Stimulated activated CD8-positive, alpha-beta memory T cell treated with anti-CD3 and anti-CD28 coated beads, Interleukin-15, amount 100 ng/mL, for 1 hour (primary cell): ENCODE measurements at places on chromosomes 3 and 15.

DNA sequence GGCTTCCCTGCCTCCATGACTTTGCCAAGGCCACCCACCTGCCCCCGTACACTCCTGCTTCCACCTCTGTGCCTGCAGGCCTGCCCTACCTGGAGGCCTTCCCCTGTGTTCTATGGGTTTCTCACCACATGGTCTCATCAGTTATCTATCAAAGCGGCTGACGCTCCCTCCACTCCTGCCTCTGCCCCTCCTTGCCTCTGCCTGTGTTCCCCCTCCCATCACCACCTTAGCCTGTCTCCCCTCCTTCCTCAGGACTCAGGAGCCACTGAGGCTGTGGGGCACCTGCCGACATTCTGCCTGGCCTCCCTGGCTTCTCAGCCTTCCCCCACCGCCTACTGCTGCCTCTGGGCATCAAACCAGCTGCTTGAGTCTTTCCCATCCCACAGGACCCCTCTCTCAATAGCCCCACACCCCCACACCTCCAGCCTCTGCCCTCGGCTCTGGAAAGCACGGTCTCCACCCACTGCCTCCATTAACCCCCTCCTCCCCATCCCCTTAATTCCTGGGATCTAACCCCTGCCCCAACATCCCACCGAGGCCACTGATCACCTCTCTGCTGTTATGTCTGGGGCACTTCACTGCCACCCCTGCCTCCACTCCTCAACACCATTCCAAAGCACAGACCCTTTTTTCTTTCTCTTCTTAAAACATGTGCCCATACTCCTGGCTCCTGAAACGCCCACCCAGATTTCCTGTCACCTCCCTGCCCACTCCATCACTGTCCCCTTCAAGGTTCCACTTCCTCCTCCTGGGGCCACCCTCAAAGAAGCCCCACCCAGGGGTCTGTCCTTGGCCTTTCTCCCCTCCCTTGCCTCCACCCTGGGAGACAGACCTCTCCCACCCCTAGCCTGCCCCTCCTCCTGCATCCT is 24.4 kb upstream of the CYP11A1 start:
- no peak for DNase-seq

GRCh38 chr15:98946301-98947255 is 61.0 kb downstream of the PGPEP1L start:
- DNase-seq = no peak

GRCh38 chr3:32994045-32994444 is 42.6 kb downstream of the CCR4 start:
- DNase-seq = no peak

GRCh38 chr15:33071451-33071850 is 123.1 kb downstream of the FMN1 start:
- DNase-seq = no peak

- DNase-seq = no peak
Observed at GRCh38 chr3:133270631-133271030, 129.2 kb upstream of the BFSP2 start.

DNA sequence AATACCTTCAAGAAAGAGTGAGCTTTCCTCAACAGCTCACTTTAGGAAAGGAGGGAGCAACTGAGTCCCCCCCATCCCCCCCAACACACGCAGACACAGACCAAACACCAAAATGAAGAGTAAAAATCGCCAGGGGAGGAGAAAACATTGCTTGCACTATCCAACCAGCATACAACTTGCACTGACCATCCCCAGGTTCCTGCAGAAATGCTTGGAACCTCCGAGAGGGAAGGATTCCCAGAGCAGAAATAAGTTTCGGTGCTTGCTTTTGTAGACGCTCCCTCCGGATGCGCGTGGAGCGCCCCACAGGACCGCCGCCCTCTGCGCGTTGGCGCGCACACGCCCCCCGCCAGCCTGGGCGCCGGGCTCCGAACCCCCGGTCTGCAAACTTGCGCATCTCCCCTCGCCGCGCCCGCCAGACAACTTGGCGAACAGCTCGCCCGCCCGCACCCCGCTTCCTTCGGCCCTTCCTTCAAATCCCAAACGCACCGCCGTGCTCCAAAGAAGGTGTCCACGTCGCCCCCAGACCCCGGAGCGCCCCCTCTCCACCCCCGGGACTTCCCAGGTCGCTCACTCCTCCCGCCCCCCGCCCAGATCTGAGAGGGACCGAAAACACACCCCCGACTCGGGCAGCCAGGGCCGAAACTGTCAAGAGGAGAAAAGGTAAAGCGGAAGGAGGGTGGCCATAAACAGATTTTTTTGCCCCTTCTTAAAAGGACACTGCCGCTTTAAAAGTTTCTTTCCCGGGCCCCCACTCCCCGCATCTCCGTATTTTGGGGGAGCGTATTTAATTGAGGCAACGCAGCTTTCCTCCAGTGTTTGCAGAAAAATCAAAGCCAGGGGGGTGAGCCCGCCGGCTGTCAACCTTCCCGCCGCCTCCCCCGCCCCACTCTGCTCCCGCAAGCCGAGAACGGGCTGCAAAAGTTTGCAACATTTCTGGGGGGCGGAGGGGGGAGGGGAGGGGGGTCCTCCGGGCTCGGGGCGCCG is 859 bp downstream of the RORA start:
- no peak for DNase-seq

DNA sequence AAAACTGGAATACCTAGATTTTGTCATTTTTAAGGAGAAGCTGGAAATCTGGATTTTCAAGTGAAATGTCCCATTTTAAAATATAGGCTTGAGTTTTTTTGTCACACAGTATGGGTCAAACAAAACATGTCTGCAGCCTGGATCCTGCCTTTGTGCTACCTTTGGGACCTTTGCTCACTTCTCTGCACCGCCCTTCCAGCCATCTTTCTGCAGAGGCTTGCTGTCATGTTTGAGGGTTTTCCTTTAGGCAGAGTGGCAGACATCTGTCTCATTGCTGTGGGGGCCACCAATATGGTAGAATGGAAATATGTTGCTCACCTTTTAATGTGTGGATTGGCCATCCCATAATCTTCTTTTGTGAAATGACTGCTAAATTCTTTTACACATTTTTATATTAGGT is 136.3 kb downstream of the EEFSEC start:
- no peak for DNase-seq

DNA sequence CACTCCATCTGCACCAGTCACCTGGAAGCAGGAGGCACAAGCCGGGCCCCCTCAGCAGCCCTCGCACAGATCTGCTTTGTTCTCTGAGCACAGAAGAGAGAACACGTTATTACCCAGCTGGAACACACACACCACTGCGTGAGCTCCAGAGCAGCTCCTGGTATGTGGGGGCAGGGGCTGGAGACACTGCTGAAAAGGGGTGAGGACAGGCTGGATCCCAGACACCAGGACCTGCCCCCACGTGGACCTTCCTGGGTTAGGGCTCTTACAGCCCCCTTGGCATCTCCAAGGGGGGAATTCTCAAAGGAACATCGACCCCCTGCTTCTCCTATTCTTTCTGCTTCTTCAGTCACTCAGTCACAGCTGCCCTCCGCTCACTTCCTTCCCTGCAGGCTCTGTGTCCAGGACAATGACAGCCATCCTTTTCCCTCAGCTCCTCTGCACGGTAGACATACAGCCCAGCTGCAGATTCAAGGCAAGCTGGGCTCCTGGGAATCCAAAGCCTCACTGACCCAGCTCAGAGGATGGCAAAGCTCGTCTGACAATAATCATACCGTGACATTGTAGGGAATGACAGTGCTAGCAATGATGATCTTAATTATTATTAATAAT is 33.7 kb downstream of the PRR20G start:
- DNase-seq = no peak

DNA sequence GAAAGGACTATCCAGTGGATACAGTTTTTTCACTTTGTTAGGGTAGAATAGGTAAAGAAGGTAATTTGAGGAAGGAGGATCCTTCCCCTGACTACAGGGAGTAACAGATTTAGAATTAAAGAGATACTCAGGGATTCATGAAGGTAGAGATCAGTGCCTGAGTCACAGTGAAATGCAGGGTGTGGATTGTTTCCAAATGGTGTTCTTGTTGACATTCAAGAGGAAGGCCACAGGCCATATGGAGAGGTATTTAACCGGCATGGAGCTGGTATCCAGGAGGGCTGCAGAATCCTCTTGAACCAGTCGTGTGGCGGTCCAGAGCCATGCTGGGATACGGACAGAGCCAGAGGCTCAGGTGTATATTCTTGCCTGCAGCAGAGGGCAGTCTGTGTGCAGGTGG is 28.2 kb downstream of the GYG1 start:
- no peak for DNase-seq

- no peak for DNase-seq
Observed at GRCh38 chr15:67119238-67119846, 53.9 kb downstream of the SMAD3 start.

GRCh38 chr15:87747087-87747486 is 509.5 kb downstream of the NTRK3 start:
- DNase-seq = no peak

DNA sequence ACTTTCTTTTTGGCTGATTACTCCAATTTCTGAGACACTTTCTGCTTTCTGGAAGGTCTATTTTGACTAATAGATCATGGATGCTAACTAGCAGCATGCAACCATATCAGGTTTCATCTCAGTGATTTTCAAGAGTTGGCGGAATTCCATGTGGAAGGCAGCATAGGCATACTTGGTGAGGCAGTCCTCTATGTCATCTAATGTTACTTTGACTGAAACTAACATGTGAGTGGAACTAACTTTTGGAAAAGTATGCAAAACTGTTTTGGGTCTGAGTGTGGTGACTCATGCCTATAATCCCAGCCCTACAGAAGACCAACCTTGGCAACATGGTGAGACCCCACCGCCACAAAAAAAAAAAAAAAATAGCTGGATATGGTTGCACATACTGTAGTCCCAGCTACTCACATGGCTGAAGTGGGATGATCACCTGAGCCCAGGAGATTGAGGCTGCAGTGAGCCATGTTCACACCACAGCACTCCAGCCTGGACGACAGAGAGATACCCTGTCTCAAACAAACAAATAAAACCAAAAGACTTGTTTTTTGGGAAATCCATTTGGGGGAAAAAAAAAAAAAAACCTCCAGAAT is 1033.7 kb downstream of the ROBO1 start:
- no peak for DNase-seq
